ENCODE measurements at places on chromosomes 12 and 14.

GRCh38 chr12:116551619-116551951, 7.6 kb upstream of the MAP1LC3B2 start:
- DNase-seq, result no peak

- DNase-seq, result no peak
Measured at GRCh38 chr14:68340262-68340661, 452.6 kb downstream of the ZFP36L1 start.

- no peak for DNase-seq
Measured at GRCh38 chr12:101713930-101714329, 16.5 kb downstream of the CHPT1 start.

DNA sequence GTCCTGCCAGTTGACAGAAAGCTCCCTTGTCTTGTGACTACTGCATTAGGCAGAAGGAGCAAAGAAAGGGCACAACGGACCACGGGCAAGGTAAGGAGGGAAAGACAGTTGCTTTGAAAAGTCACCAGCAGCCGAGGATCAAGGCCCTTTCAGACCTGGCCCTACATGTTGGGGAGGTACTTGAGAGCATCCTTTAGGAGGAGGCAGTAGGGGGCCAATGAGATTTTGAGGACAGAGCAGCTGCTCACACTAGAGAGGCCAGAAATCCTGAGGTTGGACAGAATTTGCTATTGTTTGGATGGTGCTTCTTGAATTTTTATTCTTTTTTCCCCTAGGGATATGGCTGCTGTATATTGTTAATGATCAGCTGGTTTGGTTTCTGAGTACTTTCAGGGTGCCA, 135.5 kb upstream of the PZP start:
- DNase-seq, result no peak

GRCh38 chr12:69686731-69687130, 12.4 kb downstream of the BEST3 start:
- no peak for DNase-seq

GRCh38 chr14:101454229-101454628, 107.1 kb upstream of the DIO3 start:
- DNase-seq, result no peak

DNA sequence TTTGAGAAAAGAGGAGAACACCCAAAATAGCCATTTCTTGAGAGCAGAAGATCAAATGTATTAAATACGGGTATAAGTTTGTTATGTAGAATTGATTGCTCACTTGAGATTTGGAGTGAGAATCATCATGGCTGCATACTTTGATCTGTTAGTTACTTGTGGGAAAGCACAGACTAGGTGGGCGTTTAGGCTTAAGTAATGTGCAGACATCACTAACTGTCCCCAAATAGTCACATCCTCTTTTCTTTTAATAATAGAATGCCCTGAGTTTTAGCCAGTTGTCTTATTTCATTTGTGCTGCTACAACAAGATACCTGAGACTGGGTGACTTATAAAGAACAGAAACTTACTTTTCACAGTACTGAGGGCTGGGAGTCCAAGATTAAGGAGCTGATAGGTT, 14.3 kb upstream of the GTF2A1 start:
- no peak for DNase-seq
